ENCODE measurements at places on chromosomes 4 and X.

GRCh38 chr4:166657261-166657660, 577.0 kb downstream of the SPOCK3 start:
- DNase-seq = no peak

- DNase-seq = no peak
Measured at GRCh38 chrX:1462596-1463251, 10.0 kb upstream of the ASMTL start.

GRCh38 chrX:151697522-151697921, 2.3 kb downstream of the PRRG3 start:
- DNase-seq = no peak

GRCh38 chr4:167956676-167957075, 135.7 kb upstream of the ANXA10 start:
- DNase-seq = no peak

DNA sequence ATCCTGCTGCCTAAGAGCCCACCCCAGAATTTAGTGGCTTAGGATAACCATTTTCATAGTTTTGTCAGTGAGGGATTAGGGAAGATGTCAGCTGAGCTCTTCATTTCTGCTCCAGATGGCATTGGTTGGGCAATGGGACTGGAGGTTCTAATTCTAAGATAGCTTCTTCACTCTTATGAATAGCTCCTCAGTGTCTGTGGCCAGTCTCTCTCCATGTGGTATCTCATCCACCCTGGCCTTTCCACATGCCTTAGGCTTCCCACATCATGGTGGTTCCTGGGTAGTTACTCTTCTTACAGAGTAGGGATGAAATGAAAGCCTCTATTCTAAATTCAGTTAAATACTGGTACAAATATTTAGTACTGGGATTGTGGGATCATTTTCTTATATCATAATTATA, 31.3 kb downstream of the REPS2 start:
- DNase-seq = no peak

GRCh38 chr4:70838666-70839588, 763 bp downstream of the GRSF1 start:
- DNase-seq = peak; percentile 68

- DNase-seq = no peak
Measured at GRCh38 chrX:20666331-20666730, 399.6 kb upstream of the RPS6KA3 start.

GRCh38 chr4:109562457-109563239, 2.6 kb downstream of the MCUB start:
- DNase-seq = peak; percentile 67

- no peak for DNase-seq
Measured at GRCh38 chr4:159111416-159111815, 8.5 kb downstream of the RAPGEF2 start.

DNA sequence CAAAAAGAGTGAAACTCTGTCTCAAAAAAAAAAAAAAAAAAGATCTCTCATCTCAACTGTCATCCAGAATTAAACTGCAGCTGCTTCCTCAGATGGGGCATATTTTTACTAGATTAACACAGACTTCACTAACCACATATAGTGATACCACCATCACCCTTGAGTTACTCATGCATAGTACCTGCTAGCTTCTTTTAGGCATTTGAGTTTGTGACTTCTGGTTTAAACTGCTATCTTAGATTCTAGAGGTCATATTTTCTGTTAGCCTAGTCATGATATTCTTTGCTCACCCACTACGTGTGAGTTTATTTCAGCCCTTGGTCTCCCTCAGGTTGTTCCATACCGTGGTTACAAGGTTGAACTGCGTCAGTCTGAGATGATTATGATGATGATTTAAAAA, 154.9 kb upstream of the BMP3 start:
- DNase-seq = no peak

All from NCI-H69 (cell line).